ENCODE measurements at places on chromosomes 16 and 17.

- DNase-seq: no peak
These were observed 5.2 kb downstream of the FLII start for GRCh38 chr17:18253187-18253884.

DNA sequence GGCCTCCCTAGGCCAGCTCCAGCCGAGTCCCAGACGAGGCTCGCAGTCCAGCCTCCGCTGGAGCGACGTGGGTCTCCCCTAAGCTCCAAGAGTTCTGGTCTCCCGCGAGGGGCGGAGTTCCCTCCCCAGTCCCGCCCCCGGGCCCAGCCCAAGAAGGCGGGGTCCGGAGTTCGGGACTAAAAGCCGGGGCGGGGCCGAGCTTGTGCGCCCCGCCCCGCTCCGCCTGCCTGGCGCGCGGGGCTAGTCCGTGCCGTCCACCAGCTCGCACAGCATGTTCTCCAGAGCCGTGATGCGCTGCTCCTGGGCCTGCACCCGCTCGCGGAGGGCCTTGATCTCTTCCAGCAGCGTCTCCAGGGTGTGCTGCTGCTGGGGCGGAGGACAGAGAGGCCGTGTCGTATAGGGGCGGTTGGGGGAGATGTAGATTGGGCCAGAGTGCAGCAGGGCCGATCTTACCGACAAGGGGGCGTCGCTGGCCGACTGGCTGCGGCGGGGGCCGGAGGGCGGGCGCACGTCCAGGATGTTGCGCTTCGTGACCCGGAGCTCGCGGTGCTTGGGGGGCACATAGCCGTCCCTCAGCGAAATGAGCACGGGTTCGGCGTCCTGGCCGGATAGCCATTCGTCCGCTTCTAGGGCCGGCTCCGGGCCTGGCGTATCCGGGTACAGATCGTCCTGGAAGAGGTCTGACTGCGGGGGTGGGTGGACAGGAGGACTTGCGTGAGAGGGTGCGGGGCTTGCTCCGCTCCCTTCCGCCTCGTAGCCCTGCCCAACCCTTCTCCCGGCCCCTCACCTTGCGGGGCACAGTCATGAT is 7.0 kb downstream of the CORO6 start:
- DNase-seq: peak; percentile 78

GRCh38 chr17:19744492-19744891 is 3.6 kb downstream of the ALDH3A1 start:
- DNase-seq: no peak

- DNase-seq: no peak
These were observed 34.4 kb upstream of the RGS9 start for GRCh38 chr17:65102788-65103187.

- no peak for DNase-seq
These were observed 73.8 kb downstream of the RBFOX3 start for GRCh38 chr17:79537061-79537460.

GRCh38 chr17:78342449-78343186 is 17.3 kb downstream of the SOCS3 start:
- DNase-seq: no peak

DNA sequence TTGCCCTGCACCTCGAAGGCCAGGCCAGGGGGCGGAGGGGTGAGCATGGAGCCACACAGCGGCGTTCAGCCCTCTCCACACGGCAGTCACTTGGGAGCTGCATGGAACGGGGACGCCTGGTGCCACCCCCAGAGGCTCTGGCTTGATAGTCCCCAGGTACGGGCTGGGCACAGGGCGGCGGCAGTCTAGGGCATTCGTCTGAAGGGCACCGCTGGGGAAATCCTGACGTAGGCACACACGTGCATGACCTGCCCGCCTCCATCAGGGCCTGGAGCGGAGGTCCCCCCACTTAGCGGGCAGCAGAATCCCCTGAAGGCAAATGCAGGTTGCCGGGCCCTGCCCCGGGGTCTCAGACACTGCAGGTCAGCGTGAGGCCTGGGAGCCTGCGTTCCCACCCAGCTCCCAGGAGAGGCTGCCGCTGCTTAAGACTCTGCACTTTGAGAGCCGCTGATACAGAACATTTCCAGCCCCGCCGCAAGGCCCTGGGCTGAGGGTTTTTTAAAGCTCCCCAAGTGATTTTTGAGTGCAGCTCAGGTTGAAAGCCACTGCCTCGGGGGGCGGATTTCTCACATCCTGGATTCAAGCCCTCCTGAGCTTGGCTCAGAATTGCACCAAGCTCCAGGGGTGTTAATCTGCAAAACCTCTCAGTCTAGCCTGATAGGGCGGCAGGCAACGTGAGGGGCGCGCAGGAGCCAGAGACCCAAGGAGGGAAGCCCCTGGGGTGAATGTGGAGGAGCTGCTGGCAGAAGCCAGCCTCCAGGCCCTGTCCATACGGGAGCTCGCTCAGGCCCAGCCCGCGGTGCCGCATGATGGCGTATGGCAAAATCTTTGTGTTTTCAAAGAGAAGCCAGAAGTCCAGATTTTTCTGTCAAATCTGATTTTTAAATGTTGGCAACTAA is 182.3 kb upstream of the GSE1 start:
- no peak for DNase-seq

DNA sequence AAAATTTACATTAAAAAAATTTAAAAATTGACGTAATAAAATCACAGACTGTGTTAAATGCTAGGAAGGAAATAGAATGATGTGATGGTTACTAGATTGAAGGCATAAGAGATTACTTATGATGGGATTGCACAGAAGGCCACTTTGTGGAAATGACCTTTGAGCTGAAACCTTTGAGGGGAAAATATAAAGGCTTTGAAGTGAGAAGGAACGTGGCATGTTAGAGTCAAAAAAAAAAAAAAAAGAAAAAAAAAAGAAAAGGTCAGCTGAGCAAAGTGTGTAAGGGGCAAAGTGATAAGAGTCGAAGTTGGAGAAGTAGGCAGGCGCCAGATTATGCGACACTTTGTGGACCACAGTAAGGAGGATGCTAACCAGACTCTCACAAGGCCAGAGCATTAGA is 3.6 kb upstream of the PSMD11 start:
- no peak for DNase-seq

DNA sequence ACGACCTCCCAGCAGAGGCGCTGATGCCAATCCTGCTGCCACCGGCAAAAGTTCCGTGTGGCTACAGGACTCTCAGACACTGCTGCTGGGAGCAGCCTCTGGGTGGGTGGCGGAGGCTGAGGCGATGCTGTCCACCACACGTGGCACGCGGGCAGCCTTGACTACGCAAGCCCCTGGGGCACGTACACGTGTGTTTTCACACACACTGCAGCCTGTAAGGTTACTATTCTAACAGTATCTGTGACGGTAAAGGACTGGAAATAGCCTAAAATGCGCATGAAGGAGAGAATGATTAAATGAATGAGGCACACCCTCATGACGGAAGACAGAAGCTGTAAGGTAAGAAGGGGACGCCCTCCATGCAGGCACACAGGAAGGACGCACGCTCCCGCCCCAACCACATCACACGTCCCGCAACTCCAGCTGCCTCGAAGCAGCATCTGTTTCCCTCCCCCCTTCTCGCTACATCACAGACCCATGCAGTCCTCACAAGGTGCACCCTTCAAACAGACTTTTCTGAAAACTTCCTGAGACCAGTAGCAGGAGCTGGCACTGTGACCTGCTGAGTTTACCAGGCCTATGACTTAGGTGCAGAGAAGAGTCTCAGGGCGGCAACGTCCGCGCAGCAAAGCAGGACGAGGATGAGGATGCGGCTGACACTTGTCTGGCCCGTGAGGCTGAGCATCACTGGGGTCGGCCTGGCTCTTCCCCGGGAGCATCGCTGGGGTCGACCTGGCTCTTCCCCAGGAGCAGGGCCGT is 28.7 kb upstream of the FASN start:
- peak; percentile 68 for DNase-seq

GRCh38 chr17:70013911-70014310 is 61.1 kb upstream of the KCNJ16 start:
- no peak for DNase-seq

GRCh38 chr17:42748908-42749798 is 4.3 kb upstream of the EZH1 start:
- DNase-seq: no peak

GRCh38 chr16:87528690-87529579 is 36.1 kb upstream of the ZCCHC14 start:
- DNase-seq: no peak

GRCh38 chr17:6660805-6661463 is 9.4 kb downstream of the C17orf100 start:
- no peak for DNase-seq

DNA sequence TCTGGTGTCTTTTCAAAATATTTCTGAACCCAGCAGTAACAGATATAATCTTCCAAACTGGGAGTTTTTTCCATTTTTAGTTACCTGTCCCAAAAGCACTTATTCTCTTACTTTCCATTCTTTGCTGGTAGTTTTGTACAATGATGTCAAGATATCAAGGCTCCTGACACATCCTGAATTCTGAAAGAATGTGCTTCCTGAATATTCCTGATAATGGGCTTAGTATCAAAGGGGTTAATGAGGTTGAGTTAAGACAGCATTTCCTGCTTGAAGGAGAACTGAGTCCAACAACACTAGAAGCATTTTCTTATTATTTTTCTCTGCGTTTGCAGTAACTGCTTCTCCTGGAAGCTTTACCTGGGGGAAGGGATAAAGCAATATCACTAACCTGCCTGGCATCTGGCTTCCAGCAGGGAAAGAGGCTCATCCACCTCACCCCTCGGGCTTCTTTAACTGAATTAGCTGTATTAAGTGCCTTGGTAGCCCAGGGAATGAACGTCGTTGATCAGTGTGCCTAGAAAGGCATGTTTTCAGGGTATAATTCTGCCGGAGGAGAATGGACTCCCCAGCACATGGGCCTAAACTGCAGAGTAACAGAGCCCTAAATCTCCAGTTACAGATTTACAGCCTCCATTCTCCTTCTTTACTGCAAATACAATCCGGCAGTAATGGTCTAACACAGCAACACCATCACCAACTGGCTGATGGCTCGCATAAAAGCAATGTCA is 134.4 kb downstream of the SNX11 start:
- DNase-seq: no peak

DNA sequence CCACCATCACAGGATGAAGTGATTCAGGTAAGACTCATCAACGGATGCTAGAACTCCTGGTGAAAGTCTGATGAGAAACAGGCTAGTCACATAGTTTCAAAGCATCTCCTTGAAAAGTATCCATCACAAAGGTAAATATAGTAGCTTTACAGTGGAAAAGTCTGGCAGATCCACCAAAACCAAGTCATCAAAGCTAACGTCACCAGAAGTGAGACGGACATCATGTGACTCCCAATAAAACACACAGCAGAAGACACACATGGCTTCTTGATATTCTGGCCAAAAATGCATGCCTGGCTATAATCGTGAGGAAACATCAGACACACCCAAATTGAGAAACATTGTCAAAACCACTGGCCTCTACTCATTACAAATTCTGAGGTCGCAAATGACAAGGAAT is 17.9 kb upstream of the TRPV3 start:
- no peak for DNase-seq

GRCh38 chr17:37081287-37081686 is 132.5 kb downstream of the AATF start:
- DNase-seq: no peak

DNA sequence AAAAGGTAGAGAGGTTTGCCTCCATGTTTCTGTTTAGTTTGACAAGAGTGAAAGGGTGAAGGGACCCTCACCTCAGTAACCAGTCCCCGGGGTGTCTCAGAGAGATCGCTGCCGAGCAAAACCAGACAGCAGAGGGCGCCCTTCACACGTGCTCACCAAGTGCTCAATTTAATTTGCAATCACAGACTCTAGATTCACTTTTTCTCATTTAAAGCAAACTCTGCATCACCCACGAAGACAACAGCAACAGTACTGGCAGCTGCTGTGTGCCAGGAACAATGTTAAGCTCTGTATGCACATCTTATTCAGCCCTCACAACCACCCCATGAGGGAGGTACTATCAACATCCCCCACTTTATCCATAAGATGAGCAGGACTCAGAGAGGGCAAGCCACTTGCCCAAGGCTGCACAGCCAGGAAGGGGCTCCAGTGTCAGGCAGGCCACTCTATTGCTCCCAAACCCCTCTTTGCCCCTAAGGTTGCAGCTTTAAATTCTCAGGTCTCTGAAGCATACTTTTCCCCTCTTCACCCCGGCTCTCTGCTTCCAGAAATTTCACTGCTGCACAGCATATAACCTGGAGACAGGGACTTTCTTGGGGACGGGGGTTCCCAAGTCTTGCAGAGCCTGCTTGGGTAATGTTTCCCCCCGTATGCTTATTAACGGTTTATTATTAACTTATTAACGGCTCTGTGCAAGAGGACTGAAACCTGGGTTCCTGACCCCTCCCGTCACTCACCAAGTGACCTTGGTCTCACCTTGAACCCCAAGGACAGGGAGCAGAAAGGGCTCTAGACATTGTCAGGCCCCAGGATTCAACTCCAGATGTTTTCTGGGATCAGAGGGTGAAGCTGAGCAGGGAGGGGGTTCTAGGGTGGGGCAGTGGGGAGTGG is 70.9 kb downstream of the CNGB1 start:
- peak; percentile 73 for DNase-seq

Data from activated T-cell treated with anti-CD3 and anti-CD28 coated beads for 1 hour (primary cell).